ENCODE measurements at places on chromosomes 3 and 15.

- no peak for DNase-seq
These were observed 110.7 kb downstream of the EEFSEC start for GRCh38 chr3:128263946-128264345.

DNA sequence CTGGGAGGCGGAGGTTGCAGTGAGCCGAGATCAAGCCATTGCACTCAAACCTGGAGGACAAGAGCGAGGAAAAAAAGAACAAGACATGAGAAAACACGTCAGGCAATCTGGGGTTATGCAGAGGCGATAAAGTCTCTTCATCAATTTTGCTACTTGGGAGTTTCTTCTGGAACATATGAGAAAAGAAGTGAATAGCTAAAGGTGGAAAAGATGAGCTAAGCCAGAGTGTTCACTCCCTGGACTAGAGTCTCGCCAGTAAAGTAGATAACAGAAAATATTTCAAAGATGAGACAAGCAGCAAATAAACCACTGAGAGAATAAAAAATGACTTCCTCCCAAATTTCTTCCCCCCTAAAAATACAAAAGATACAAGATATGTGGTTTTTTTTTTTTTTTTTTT lies 188.4 kb upstream of the HES1 start:
- no peak for DNase-seq

- no peak for DNase-seq
These were observed 124.8 kb downstream of the EEFSEC start for GRCh38 chr3:128278130-128278529.

- DNase-seq = no peak
These were observed 51.8 kb downstream of the ADCY5 start for GRCh38 chr3:123397050-123397590.

DNA sequence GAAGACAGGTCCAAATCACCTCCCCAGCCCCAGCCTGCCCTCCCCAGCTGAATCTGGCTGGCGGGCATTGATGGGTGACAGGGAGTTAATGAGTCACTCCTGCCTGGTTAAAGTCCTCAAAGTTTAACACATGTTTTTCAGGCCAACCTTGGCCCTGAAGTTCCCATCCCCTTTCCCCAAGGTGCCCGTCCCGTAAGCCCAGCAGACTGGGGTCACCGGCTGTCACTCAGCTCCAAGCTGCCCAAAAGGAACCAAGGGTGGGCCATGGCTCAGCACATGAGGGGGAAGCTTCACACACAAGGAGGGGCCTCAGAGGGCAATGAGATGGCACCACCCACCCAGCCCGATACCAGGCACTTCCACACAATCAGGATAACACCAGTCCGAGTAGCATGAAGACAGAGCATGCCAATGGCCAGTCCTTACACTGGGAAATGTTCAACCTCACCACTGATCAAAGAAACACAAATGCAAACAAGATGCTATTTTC lies 10.2 kb upstream of the KLF15 start:
- DNase-seq = no peak

- DNase-seq = no peak
These were observed 192.2 kb upstream of the TPM1 start for GRCh38 chr15:62850318-62850717.

DNA sequence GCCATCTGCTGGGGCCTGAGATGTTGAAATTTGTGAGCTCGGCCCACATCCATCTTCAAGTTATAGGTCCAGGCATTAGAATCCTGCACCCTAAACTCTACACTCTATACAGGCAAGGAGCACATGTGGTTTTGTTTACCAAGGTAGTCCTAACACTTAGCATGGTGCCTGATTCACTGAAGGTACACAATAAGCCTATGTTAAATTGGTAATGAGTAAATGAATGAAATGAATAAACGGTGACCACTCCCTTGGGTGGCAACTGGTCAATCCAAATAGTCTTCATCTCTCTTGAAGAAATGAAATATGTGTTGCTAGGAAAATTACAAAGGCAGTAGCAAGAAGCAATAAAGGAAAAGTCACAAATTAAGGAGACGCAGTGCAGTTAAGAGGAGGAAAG lies 359.3 kb upstream of the UBE2E2 start:
- DNase-seq = no peak

DNA sequence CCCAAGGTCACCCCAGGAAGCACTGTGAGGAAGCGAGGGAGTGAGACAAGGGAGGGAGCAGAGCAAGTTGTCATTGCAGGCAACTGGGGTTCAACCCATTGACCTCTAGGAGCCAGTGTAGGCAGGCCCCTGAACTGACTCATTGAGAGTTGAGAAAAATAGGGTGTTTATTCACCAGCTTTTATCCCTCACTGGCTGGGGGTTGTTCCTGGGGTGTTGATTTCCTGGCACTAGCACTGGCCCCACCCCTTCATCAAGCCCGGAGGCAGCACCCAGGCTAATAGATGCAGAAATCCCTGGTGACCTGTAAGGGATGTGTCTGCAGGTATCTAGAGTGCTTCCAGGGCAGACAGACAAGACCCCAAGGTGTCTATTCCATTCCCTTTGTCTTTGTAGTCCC lies 183.9 kb downstream of the ARRDC4 start:
- no peak for DNase-seq

DNA sequence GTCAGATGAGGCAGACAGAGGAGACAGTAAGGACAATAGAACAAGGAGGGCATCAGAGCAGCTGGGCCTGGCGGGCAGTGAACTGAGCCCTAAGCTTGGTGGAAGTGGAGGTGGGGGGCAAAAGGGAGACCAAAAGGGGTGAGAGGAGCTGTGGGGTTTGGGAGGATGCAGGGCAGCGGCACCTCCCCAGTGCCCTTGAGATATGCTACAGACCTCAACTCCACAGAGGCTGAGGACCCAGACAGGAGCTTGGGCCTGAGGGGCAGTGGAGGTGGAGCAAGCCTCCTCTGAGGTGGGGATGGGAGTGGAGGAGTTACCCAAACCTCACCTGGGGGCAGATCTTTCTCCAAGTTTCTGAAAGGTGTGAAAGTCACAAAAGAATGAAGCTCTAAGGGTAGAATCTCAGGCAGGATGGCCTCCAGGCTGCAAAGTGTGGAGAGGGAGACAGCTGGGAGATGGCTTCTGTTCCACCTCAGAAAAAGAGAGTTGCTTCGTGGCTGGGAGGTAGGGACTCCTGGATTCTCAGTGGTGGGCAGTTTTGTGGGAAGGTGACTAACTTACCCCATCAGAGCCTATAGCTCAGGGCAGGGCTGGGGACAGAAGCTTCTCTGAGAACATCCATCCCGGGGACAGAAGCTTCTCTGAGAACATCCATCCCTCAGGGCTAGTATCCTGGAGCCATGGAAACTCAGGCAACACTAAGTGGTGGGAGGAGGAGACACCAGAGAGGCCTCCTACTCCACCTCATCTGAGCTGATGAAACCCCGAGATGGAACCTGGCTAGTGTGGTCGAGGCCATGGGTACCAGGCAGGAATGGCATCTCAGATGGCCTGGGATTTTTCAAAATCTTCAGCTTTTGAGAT lies 2.3 kb upstream of the CLK3 start:
- DNase-seq = no peak

- DNase-seq = no peak
These were observed 14.0 kb downstream of the ABHD5 start for GRCh38 chr3:43704697-43705096.

DNA sequence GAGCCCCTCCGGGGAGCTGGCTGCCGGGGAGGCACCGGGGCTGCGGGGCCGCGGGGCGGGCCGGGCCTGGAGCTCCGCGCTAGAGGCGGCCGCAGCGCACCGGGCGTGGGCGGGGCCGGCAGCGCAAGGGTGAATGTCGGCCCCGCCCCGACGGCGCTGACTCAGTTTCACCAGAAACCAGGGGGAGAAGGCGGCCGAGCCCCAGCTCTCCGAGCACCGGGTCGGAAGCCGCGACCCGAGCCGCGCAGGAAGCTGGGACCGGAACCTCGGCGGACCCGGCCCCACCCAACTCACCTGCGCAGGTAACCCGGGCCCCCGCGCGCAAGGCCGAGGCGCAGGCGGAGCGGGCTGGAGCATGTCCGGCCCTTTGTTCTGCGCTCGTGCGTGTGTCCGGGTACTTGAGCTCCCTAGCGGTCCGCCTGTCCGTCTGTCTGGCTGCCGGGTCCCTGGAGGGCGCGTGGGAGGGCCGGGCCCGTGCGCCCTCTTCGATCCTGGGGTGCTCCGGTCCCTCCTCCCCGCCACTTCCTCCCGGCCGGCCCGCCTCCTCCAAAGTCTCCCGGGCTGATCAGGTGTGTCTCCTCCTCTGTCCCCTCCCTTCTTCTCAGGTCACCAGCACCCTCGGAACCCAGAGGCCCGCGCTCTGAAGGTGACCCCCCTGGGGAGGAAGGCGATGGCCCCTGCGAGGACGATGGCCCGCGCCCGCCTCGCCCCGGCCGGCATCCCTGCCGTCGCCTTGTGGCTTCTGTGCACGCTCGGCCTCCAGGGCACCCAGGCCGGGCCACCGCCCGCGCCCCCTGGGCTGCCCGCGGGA lies at the start of gene SPINT1:
Gene SPINT1, plus strand, starts transcription at position 164 of the 811 bp plus-strand sequence. Its CDS starts 507 bp downstream, at position 671.
- no peak for DNase-seq

DNA sequence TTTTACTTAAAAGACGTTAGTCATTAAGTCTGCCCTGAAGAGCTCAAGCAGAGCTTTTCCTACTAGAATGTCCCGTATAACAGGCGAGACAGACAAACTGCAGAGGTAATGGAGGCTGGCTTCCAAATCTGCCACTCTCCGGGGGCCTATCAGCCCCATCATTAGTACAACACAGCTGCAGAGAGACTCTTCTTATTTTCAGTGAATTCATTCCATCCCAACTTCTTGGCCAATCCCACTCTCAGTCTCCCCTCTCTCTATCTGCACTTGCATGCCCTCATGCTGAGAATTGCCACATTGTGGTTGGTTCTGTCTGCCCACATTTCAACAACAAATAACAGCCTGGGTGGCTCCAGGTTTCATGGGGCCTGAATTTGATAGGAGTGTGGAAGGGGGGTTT lies 412.7 kb downstream of the ERC2 start:
- DNase-seq = no peak

DNA sequence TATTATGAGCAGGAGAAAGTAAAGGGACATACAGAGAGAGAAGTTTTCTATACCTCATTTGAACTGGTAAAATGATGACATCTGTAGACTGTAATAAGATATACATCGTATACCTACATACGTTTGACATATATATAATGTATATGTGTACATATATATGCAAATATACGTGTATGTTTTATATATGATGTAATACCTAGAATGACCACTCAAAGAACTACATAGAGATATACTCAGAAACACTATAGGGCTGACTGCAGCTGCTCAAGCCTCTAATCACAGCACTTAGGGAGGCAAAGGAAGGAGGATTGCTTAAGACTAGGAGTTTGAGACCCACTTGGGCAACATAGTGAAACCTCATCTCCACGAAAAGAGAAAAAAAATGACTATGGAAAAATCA lies 48.5 kb upstream of the MCTP2 start:
- DNase-seq = no peak

GRCh38 chr15:48559285-48559684 lies 86.2 kb downstream of the FBN1 start:
- no peak for DNase-seq

DNA sequence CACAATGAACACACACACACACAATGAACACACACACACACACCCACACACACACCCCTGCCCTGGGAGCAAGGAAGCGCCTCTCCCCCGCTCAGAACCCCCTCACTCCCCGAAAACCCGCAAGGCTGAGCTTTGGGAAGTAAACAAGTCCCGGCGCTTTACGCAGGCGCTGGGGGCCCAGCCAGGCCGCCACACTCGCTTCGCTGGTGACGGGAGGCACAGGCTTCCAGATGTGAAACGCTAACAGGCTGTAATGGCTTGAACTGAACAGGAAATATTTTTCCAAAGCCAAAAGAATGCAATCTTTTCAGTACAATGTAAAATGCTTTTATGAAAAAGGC lies 122.7 kb upstream of the IGF1R start:
- DNase-seq = no peak

- no peak for DNase-seq
These were observed 174.5 kb upstream of the WNT5A start for GRCh38 chr3:55661571-55661970.

- DNase-seq = no peak
These were observed 147.6 kb downstream of the DNAJB8 start for GRCh38 chr3:128319107-128319506.

DNA sequence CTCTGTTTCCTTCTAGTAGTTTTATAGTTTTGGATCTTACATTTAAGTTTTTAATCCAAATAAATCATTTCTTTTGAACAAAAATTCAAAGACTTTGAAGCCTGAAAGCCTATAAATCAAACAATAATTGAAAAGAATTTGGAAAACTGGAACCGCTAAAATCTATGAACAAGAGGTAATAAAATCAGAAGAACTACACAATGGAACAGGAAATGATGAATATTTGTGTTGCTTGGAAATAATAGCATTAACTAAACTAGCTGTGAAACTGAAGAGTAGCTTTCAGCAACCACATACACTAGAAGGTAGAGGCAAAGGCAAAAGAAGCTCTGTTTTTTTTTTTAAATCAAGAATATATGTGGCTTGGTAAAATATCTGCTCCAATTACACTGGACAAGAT lies 147.9 kb upstream of the ABI3BP start:
- no peak for DNase-seq

GRCh38 chr15:97153356-97153965 lies 807.0 kb upstream of the ARRDC4 start:
- DNase-seq = no peak

DNA sequence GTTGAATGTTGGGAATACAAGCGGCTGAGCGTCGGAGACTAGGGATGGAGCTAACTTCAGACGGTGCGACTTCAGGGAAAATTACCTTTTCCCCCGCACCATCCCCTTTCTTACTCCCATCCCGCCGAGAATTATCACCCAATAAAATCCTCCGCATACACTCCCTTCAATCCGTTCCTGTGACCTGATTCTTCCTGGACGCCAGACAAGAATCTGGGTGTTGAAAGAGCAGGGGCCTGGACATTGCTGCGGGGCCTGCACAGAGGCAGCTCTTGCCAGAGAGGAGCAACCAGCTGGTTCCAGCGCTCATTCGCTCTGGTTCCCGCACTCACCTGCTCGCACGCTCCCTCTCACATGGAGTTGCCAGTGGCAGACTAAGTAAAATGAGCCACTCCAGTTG lies 241.9 kb downstream of the ALCAM start:
- DNase-seq = no peak

GRCh38 chr15:49331951-49332350 lies 91.1 kb upstream of the FGF7 start:
- DNase-seq = no peak

GRCh38 chr3:173886-174285 lies 22.7 kb upstream of the CHL1 start:
- DNase-seq = no peak

DNA sequence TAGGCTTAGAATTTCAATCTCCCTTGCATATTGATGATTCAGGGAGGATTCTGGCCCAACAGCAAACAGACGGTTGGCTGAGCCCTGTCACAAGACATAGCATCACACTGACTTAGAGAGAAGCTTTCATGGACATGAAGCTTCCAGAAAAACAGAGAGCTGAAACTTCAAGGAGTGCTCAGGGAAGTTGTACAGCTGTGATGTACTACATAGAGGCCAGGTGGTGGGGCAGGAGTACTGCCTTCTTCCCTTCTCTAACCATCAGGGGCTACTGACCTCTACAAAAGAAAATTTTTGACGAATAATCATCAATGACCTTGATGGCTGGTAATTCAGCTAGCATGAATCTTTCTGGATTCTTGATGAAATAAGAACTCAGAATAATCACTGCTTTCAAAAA lies 378.5 kb downstream of the ERC2 start:
- DNase-seq = no peak

- DNase-seq = no peak
These were observed 21.9 kb downstream of the MEGF11 start for GRCh38 chr15:66231394-66232266.

GRCh38 chr3:70554170-70554569 lies 241.7 kb upstream of the MDFIC2 start:
- DNase-seq = no peak

GRCh38 chr15:101615414-101615985 lies 36.7 kb downstream of the TM2D3 start:
- DNase-seq = no peak

GRCh38 chr3:170759511-170760173 lies 110.4 kb downstream of the RPL22L1 start:
- no peak for DNase-seq

Measured in putamen (tissue), 1 donor.